ENCODE measurements at places on chromosomes 16 and 17.

DNA sequence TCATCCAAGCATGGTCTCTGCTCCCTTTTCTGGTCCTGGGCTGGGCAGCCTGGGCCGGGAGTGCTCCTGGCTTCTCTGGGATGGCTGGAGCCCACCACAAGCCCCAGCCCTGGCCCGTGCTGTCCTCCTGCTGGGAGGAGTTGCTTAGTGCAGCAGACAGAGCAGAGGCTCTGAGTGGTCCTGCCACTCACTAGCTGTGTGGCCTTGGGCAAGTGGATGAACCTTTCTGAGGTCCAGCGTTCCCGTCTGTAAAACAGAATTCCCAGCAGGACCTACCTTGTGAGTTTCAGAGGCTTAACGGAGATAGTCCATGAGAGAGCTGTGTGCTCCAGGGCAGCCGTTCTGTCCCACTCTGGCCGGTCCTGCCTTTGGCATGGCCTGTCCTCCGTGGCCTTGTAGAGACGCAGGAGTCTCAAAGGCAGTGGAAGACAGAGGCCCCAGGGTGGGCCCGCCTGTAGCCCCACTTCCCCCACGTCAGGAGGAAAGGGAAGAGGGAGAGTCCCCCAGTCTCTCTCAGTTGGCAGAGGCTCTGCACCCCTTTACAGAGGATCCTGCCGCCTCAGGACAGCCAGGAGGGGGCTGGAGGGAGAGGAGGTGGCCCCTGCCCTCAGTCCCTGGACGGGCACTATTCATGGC, 7.8 kb downstream of the MYO15B start:
- no peak for DNase-seq

DNA sequence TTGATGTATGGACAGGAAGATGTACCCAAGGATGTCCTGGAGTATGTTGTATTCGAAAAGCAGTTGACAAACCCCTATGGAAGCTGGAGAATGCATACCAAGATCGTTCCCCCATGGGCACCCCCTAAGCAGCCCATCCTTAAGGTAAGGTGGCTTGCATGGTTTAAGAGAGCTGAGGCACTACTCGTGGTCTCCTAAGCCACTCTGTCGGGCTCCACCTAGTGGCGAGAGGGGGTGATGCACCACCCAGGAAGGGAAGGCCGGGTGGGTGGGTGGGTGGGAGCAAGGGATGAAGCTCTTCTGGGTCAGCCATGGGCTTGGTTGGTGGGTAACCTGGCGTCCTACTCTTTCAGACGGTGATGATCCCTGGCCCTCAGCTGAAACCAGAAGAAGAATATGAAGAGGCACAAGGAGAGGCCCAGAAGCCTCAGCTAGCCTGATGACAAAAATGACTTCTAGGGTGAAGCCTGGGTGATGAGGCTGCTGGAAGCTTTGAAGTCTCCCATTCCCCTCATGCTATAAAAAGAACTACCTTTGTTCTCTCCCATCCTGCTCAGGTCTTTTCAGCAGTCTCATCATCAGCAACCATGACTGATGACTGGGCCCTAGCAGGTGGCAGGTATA, 21.5 kb downstream of the GPR179 start:
- DNase-seq: no peak

GRCh38 chr17:37614391-37614790, 5.2 kb upstream of the SYNRG start:
- no peak for DNase-seq

DNA sequence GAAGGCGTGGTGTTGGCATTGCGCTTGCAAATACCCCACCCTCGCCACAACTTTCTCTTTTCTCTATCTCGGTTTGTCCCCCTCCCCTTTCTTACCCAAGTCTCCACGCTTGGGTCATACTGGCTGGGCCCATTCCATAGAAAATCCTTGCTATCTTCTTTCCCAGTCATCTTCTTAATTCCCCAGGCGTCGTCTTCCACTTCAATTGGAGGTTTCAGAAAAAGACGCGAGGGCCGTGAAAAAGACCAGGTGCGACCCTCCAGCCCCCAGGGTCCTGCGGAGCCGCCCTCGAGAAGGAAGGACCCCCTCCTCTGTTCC, 8.3 kb downstream of the IRX5 start:
- DNase-seq: no peak

- no peak for DNase-seq
Observed at GRCh38 chr16:66740533-66740932, 10.9 kb downstream of the DYNC1LI2 start.

- DNase-seq: no peak
Observed at GRCh38 chr16:72128701-72129100, 35.1 kb downstream of the DHX38 start.

DNA sequence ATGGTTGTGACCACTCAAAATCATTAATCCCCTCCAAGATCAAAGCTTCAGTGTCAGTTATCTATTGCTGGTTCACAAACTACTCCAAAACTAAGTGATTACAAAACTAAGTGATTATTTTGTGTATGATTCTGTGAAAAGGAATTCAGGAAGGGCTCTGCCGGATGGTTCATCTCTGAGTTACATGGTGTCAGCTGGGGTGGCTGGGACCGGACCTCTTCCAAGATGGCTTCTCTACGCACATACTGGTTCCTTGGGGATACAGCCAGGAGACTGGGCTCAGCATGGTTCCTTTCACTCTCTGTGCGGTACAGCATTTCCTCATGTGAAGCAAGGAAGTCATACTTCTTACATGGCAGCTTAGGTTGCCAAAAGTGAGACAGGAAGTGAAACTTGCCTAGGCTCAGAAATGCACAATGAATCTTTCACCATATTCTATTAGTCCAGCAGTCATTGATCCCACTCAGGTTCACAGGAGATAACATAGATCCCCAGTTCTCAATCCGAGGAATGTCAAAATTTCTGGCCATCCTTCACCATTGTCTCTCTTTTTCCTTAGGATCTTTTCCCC, 97.9 kb upstream of the IRX6 start:
- DNase-seq: no peak

- DNase-seq: no peak
Observed at GRCh38 chr17:17819561-17819995, 17.2 kb downstream of the SREBF1 start.

DNA sequence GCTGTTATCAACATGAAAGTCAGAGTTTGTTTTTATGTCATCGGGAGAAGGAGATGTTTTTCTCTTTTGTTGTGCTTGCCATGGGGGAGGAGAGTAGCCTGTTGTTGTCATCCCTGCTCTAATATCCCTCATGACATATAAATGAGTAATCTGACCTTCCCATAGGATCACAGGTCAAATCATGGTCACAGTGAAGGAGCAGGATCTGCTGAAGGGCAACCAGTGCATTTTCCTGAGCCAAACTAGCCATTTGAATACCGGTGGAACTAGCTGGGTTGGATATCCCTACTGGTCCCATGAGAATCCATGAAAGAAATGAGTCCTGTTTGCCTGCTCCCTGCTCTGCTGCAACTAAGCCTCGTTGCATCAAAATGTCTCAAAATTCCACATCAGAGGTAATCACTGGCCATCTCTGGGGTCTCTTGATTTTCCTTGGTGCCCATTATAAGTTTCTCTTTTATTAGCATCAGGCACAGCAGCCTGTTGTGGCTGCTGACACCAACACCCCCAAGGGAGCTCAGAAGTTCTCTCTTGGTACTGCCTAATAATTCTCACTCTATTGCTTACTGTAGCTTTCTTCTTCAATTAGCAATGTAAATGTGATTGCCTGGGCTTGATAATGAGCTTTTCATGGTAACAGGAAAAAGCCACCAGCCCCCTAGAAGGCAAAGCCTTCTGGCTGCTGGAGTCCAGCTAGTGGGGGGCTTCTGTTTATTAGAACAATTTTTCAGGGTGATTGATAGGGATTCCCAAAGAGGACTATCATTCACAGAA, 211.4 kb upstream of the ERCC4 start:
- DNase-seq: no peak

- no peak for DNase-seq
Observed at GRCh38 chr17:57375040-57375769, 118.9 kb downstream of the MSI2 start.

DNA sequence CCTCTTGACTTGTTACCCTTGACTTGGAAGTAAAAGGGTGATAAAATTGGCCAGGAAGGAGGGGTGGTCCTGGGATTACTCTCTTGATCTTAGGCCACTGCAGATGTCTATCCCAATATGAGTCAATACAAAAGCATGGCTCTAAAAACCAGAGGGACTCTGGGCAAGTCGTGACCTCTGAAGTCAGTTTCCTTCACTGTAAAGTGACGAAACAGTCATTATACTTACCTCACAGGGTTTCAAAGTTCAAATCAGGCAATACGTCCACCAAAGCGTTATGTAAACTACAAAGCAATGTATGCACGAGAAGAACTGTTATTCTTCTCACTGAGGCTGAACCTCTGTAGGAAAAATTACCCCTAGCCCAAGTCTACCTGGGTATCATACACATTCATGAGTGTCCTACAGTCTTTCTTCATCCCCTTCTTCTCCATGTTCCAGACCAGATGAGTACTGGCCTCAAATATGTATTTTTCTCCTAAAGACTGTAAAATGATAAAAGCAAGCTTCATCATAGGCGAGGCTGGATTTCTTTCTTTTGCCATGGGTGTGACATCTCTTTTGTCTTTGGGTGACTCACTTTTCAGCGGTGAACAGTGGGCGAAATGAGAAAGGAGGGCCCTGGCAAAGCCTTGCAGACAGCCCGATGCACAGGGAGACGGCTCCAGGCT, 34.5 kb upstream of the CLEC18B start:
- DNase-seq: no peak

GRCh38 chr17:33803686-33804085, 451.4 kb upstream of the CCL2 start:
- no peak for DNase-seq

DNA sequence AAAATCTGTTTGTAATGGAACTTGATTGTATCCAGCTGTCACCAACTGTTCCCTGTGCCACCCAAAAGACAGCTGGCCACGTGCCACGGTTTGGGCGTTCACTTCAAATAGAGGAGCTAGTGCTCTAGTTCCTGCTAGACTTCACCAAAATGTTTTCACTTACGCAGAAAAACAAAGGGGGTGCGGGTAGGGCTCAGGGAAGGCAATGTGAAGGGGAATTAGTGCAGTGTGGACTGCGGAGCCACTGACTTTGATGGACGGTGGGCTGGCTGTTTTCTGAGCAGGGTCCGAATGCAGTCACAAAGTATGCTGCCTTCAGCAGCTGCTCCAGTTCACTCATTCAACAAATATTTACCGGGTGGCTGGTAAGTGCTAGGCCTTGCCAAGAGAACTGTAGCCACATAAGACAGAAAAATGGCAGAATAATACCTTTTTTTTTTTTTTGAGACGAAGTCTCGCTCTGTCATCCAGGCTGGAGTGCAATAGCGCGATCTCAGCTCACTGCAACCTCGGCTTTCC, 7.6 kb upstream of the CYTH1 start:
- DNase-seq: no peak

DNA sequence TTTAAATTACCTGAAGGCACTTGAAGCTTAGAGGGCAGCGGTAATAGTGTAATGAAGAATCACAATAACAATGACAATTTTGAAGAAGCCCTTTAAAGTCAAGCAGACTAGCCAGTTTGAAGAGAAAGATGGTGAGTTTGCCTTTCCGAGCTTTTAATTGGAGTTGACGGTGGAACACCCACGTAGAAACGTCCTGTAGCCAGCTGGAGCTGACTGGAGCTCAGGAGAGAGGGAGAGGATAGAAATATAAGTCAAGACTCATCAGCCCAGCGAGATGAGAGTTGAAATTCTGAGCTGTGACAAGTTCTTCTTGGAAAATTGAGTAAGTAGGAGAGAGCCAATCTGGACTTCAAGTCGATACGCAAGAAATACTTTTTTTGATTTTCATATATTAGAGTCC, 91.7 kb upstream of the CACNG3 start:
- DNase-seq: no peak

GRCh38 chr16:73408311-73408710, 360.4 kb upstream of the ZFHX3 start:
- no peak for DNase-seq

- no peak for DNase-seq
Observed at GRCh38 chr17:81954131-81955057, 6.6 kb downstream of the NOTUM start.

- DNase-seq: no peak
Observed at GRCh38 chr17:35953720-35954119, 10.2 kb upstream of the LYZL6 start.

GRCh38 chr17:69117855-69118784, 23.6 kb downstream of the ABCA6 start:
- no peak for DNase-seq

GRCh38 chr17:15945527-15946191, 729 bp downstream of the ADORA2B start:
- no peak for DNase-seq

DNA sequence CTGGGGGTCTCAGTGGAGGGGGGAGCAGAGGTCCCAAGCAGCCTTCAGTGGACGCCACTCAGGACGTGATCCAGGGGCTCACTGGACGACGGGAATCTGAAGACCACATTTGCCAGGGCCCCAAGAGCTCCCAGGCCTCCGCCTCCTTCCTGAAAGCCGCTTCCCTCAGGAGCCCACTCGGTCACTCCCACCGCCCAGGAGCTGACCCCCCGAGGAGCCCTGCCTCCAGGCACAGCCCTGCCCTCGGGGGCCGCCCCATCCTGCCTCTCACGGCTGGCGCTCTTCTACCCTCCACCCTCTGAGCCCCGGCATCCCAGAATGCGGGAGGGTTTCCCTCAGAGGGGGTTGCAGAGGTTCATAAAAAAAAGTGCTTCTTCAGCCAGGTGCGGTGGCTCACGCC, 24.2 kb downstream of the TIMM22 start:
- no peak for DNase-seq

- DNase-seq: no peak
Observed at GRCh38 chr17:67150826-67151225, 94.2 kb downstream of the HELZ start.

- DNase-seq: no peak
Observed at GRCh38 chr16:56870276-56870888, 5.4 kb downstream of the SLC12A3 start.

DNA sequence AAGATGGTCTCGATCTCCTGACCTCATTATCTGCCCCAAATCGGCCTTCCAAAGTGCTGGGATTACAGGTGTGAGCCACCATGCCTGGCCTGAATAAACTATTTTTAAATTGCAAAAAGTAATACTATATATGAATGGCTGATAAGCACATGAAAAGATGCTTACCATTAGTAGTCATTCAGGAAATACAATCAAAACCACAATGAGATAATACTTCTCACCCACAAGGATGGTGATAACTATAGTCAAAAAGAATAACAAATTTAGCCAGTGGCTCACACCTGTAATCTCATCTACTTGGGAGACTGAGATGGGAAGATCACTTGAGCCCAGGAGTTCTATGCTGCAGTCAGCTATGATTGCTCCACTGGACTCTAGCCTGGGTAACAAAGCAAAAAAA, 2.4 kb upstream of the TACO1 start:
- DNase-seq: no peak

DNA sequence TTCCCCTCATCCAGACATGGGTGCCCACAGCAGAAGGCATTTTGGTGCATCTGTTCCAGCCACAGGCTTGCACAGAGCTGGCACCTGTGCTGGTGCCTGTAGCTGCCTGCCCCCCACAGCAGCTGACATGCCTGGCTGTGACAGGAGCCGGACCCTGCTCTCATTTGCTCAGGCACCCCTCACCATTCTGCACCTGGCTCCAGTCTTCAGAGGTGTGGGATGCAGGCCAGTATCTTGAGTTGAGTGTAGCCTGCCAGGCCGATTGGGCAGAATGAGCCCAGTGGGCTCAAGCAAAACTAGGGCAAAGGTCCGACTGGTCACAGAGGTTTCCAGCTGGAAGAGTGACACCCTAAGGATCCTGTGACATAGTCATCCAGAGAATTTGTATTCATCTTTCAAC, 887.7 kb downstream of the CDH11 start:
- DNase-seq: no peak
